ENCODE measurements at places on chromosomes 5 and 9.
A peak's percentile ranks its signal among the peaks of the same experiment; 100 is the strongest.

GRCh38 chr9:3879726-3880505 is 354.1 kb upstream of the RFX3 start:
- no peak for DNase-seq

- DNase-seq = no peak
Measured at GRCh38 chr5:142387024-142387682, 62.3 kb upstream of the SPRY4 start.

GRCh38 chr5:540906-541538 is 16.8 kb upstream of the SLC9A3 start:
- DNase-seq = no peak

- DNase-seq = peak; percentile 87
Measured at GRCh38 chr5:158382473-158382872, 523.5 kb upstream of the CLINT1 start.

- DNase-seq = no peak
Measured at GRCh38 chr5:120567921-120568320, 103.8 kb downstream of the PRR16 start.

DNA sequence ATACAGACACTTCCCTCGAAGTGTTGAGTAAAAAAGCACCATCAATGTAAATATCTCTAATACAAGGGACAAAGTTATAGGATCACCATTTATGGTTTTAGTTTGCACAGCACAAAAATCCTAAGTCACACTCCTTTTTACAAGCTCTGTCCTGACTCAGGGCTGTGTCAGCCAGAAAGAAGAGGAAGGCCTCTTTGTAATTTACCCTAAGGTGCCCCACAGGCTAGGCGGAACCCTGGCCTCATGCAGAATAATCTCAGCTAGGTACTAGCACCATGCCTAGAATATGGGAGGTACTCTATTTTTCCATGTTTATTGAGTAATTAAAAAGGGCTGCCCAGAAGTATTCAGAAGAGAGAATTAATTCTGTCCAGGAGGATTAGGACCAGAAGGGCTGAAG is 36.9 kb downstream of the HAVCR1 start:
- no peak for DNase-seq

- DNase-seq = peak; percentile 43
Measured at GRCh38 chr9:87606841-87607521, 109.3 kb downstream of the DAPK1 start.

DNA sequence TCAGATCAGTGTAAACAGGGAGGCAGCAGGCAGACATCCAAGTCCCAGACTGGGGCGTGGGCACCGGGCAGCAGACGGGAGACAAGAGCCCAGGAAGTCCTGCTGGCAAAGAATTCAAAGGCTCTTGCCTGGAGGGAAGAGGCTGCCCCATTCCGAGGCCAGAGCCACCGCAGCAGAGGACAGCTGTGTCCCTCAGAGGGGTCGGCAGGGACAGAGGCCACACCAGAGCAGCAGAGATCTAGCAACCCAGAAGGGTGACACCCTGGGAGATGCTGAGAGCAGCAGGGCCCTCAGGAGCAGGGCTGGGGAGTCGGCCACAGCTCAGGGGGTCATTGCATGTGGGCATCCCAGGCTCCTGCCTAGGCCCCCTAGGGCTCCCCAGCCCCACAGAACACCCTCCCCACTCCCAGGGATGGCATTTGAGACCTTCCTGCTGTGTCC is 29.1 kb downstream of the ADAMTS2 start:
- DNase-seq = no peak

DNA sequence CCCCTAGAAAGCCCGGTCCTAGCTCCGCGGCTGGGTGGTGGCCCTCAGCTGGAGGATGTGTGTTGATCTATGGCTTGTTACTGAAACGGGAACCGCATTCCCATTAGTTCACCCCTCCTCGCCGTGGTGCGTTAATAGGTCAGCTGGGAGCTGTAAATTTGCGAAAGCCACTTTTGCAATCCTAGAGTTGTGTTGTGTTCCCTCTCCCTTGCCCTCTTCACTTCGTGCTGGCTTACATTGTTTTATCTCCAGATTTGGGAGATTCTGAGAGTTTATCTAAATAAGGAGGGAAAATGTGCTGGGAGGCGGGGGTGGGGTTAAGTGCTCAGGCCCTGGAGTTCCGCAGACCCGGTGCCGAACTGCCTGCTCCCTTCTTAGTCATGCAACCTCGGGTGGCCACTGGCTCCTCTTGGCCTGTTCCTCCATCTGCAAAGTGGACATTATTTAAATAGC is 62.8 kb downstream of the HMCN2 start:
- no peak for DNase-seq

DNA sequence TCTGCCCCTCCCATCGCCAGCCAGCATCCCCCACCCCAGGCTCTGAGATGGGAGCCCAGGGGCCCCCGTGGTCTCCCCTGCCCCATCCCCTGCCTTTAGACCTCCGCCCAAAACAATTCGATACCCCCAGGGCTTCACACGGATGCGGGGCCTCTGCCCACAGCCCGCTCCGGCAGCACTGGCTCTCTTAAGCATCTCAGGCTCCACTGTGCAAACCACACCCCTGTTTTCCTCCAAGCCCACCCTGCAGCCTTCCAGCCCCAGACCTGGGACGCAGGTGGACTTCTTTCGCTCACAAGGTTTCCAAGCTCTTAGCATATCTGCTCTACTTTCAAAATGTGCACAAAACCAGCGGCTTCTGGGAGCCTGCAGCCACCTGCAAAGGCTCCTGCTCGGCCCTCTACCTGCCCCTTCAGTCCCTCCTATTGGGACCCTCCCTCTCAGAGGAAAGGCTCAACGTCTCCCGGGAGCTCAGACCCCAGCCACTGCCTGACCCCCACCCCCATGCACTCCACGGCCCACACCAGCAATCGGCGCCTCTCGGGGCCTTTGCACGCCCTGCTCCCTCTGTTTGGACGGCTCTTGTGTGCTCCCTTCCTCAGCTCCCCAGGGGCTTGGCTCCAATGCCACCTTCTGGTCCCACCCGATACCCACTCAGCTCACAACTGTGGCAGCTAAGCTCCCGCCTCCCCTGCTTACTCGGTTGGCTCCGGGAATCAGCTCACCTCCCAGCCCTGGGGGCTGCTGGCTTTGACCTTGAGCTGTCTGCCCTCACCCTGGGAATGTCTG is 918 bp upstream of the SLC9A3 start:
- DNase-seq = no peak

- DNase-seq = no peak
Measured at GRCh38 chr9:134648701-134649530, 7.3 kb downstream of the COL5A1 start.

DNA sequence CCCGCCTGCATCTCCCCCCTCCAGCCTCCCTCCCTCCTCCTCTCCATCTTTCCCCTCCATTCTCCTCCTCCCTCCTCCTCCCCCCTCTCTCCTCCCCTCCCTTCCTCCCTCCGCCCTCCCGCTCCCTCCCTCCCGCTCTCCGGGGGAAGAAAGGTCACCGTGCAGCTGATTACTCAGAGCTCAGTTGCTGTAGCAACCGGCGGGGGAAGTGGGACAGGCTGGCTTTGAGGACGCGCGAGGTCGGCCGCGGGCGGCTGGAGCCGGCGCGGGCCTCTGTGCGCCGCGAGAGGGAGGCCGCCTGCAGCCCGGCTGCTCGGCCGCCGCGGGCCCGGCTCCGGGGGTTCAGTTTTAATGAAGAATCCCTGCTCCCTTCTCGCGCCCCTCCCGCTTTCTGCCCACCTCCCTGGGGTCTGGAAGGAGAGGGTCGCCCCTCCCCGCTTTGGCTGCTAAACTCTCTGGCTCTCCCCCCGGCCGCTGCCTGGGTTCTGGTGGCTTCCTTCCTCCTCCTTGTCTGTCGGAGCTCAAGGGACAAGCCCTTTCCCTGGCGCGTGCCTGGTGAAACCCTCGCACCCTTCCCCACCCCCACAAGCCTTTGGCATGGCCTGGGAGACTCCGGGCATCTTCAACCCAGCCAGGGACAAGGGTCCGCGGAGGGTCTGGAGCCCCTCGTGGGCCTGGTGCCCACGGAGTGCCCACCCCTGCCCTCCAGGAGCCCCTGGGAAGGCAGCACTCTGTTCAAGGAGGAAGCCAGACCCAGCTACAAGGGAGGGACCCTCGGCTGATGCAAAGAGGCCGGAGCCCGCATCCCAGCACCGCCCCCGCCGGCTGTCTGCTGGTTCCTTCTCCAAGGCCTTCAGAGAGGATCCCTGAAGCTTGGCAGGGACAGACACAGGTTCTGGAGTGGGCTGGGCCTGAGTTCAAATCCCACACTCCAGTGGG is 160.3 kb downstream of the C9orf50 start:
- DNase-seq = peak; percentile 95

DNA sequence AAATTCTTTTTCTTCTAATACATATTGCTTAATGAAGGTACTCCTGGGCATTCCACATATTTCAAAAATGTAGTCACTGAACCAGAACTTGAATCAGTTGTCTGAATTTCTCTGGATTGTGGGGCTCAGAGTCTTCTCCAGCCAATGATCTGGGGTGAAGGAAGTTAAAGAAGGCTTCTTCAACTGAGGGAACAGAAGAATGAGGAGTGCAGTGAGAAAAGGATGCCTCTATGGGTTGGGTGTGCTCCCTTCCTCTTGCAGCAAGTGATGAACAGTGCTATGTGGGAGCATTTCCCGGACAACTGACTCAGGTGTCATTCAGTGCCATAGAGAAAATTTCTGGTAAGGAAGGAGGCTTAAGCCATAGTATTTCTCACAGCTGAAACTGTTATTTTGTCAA is 7.9 kb downstream of the LNPEP start:
- DNase-seq = no peak

- DNase-seq = no peak
Measured at GRCh38 chr9:125649826-125650225, 57.2 kb downstream of the MAPKAP1 start.

- no peak for DNase-seq
Measured at GRCh38 chr9:32326146-32326545, 58.3 kb upstream of the ACO1 start.

- no peak for DNase-seq
Measured at GRCh38 chr5:121945261-121945660, 16.5 kb upstream of the SRFBP1 start.

- DNase-seq = no peak
Measured at GRCh38 chr5:1885404-1885755, 2.7 kb upstream of the IRX4 start.

DNA sequence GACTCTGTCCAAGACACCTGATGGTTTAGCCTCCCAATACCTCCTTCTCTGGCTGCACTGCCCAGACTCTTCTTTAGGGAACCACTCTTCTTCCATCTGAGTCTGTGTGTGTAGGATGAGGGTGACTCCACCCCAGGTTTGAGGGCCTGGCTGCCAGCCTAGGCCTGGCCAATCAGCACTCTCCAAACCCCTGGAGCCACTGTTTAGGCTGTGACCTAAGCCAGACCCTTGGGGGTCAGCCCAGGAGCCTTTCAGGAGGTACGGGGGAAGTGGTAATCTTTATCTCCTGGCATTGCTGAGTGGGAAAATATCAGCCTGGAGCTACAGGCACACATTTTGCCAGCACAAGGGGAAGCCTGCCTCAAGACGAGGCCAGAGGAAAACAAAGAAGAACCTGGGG is 6.2 kb upstream of the ERGIC1 start:
- DNase-seq = no peak
